COR-L47 (cell line): ENCODE measurements at places on chromosomes 2 and 18.

GRCh38 chr2:67453310-67453709 lies 56.2 kb downstream of the ETAA1 start:
- DNase-seq = no peak

DNA sequence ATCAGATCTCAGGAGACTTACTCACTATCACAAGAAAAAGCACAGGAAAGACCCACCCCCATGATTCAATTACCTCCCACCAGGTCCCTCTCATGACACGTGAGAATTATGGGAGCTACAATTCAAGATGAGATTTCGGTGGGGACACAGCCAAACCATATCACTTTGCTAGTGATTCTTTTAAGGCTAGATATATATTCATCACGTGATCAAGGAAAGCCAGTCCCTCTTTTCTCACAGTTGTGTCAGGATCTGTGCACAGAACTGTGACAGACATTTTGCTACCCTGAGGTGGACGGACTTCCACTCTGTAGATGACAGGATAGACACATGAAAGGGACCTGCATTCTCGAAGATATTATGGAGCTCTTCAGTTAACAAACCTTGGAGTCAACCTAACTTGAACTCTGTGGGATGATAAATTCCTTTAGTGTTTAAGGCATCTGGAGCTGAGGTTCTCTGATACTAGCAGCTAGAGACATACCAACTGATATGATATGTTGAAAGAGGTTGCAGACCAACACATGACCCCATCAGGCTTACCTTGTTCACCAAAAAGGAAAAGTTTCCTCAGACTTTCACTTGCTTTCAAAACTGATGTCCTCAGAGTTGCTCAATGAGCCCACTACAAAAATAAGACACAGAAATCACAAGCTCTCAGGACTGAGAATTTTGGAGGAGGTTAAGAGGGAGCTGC lies 66.3 kb upstream of the SCG2 start:
- no peak for DNase-seq

DNA sequence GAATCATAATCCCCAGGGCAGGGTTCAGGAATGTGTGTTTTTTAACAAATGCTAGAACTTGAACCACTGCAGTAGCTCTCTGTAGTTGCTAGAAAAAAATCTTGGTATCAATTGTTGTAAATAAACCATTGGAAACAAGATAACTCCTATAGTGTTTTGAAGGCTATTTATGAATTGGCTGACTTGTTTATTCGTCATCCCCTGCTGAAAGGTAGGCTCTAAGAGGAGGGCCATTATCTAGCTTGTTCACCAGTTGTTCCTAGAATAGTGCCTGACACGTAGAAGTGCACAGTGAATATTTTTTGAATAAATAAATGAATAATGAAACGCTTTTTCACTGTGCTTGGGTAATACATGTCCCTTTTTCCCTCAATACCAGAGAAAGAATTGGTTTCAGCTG lies 211.4 kb downstream of the BABAM2 start:
- DNase-seq = no peak

DNA sequence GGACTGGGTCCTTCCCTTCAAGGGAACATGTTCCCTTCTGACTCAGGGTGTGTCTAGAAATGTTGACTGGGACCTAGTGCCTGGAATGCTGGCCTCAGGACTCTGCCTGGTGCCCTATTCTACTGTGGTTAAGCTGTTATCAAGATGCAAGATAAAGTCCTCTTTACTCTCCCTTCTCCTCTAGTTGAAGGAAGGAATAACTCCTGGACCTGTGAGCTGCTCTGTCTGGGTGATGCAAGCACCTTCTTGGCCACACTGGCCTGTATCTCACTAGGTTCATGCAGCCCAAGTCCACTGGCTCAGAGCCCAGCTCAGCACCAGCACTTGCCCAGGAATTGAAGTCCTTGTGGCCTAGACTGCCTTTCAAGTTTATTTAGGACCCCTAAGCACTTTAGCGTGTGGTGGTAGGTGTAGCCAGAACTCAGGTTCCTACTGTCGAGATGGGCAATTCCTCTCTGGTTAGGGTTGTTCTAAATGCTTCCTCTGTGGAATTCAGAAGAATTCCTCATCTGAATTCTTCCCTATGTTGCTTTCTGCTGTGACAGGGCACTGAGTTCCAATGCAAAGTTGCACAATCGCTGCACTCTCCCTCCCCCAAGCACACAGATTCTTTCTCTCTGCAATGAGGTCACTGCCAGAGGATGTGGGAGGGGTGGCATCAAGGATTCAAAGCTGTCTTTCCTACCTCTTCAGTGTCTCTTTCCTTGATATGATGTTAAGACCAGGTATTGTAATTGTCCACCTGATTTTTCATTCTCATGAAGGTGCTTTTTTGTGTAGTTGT lies 54.7 kb downstream of the VWC2L start:
- DNase-seq = no peak

GRCh38 chr2:200687922-200688920 lies 102.4 kb downstream of the AOX1 start:
- DNase-seq = no peak

DNA sequence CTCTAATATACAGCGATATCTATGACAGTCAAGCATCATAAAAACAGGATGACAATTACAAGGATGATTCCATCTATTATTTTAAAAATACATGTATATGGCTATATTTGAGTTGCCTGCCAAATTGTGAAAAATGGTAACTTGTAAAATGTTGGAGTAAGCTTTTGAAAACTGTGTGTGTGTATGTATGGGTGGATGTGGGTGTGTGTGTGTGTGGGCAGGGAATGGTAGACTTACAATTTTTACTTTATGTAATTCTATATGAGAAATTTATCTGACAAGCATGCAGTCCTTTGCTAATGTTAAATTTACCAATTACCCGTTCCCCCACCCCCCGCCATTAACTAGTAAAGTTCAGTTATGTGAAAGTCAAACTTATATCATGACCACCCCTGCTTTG lies 14.0 kb downstream of the EPHA4 start:
- DNase-seq = no peak

GRCh38 chr18:41645589-41646360 lies 309.3 kb upstream of the PIK3C3 start:
- peak; percentile 37 for DNase-seq

GRCh38 chr18:3877678-3878077 lies 427.7 kb downstream of the TGIF1 start:
- no peak for DNase-seq

- peak; percentile 32 for DNase-seq
These were observed 2.7 kb upstream of the PID1 start for GRCh38 chr2:229273723-229274338.

DNA sequence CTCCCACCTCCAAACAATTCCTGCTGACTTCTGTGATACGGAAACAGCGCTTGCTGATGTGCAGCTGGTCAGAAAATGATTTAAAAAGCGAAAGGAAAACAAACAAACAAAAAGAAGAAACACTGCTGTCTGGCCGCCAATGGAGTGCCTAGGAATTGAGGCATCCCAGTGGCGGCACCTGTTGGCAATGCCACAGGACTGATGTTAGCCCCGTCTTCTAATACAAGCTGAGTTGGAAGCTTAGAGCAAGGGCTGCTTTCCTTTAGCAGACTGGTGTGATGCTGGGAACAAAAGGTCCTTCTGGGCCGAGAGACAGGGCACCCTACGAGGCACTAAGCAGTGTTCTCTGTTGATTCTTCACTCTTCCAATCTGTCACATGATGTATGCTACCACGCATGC lies 163.6 kb upstream of the REV1 start:
- DNase-seq = no peak

DNA sequence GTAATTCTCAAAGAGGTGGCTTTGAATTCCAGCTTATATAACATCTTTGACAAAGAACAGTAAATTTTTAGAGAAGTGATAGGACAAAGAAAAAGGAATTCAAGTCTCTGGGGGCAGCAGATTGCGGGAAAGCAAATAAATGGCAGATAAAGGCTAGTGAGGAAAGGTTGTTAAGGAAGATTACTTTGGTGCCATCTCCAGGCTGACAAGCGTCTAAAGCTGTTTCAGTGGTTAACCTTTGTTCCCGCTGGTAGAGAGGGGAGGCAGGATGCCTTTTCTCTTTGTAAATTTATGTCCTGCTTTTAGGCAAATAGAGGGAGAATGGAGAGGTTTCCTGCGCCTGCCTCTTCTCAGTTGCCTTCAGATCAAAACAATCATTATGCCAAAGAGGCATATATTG lies 431.2 kb upstream of the CHST9 start:
- no peak for DNase-seq

GRCh38 chr18:74216661-74217110 lies 68.4 kb downstream of the TIMM21 start:
- DNase-seq = no peak

DNA sequence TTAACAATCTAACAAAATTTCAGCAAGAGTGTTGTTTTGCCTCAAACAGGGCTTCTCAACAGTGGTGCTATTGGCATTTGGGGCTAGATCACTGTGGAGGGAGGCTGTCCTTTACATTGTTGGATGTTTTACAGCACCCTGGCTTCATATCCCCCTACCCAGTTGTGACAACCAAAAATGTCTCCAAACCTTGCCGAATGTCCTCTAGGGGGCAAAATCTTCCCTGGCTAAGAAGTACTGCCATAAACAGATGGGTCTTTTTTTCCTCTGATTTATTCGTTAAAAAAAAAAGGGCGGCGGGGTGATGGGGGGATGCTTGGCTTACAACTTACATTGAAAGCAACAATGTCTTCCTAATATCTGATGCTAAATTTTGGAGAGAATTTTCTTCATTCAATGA lies 207.6 kb upstream of the CCDC150 start:
- DNase-seq = no peak

GRCh38 chr2:217360781-217361482 lies 501.1 kb upstream of the TNP1 start:
- DNase-seq = no peak

DNA sequence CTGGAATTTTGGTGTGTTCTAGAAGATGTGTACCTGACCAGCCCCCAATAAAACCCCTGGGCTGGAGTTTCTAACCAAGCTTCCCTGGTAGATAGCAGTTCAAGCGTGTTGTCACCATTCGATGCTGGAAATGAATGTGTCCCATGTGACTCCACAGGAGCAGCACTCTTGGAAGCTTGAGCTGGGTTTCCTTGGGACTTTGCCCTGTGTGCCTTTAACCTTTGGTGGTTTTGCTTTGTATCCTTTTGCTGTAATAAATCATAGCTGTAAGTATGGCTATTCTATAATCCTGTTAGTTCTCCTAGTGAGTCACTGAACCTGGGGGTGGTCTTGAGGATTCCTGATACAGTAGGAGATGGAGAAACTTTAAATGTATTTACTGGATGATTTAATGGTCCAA lies 65.2 kb downstream of the KLHL14 start:
- DNase-seq = no peak

DNA sequence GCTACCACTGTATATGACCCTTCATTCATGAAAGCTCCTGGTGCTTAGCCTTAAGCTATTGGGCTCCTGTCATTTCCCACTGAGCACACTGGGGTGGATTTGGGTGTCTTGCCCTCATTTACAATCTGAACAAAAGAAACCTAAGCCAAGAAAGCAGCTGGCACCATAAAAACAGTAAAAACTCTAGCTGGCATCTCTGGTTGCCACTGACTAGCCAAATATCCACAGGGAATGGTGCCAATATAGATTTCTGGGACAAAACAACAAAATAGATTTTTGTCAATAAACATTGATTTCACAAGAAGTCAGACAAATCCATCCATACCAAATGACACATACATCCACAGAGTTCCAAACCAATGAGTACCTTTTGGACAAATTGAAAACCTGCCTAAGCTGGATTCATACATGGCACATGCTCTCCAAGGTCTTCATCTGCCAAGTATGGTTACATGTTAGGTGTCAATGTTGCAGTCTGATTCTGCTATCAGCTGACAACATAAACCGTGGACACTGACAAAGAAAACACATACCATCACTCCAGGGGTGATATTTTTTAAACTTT lies 1081.5 kb upstream of the ZEB2 start:
- peak; percentile 83 for DNase-seq

GRCh38 chr18:657311-658000 lies at the start of gene TYMS:
TSS of gene TYMS (plus strand) at chr18:657653. CDS start at chr18:657743, 90 bp downstream.
- DNase-seq = peak; percentile 96

DNA sequence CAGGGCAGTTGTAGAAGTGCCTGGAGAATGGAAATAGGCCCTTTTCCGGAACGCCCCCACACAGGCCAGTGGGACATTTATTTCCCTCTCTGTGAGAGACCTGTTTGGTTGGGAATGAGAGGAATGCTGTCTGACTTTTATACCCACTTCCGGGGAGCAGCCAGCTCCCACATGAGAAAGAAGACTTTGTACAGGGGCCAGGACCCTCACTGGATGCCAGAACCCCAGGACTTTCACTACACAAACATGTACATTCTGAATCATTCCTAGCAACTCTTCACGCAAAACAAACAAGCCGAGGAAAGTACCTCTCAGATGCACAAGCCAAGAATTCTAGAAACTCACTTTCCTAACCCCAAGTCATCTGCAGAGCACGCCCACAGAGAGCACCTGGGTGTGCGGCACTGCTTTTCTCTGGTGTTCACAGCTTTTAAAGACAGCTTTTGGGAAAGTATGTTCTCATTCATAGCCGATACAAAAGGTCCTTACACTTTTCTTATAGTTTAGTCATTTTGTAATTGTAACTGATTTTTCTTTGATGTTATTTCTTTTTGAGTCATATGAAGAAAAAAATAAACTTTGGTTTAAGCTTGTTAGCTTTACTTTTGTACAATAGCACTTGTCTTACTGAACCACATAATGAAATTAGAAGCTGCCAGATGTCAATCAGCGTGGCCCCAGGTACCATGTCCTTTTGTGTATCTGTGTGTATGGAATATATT lies 856.1 kb upstream of the ID2 start:
- no peak for DNase-seq
